Fibroblast of lung (primary cell): ENCODE measurements at places on chromosomes 1 and 21.

DNA sequence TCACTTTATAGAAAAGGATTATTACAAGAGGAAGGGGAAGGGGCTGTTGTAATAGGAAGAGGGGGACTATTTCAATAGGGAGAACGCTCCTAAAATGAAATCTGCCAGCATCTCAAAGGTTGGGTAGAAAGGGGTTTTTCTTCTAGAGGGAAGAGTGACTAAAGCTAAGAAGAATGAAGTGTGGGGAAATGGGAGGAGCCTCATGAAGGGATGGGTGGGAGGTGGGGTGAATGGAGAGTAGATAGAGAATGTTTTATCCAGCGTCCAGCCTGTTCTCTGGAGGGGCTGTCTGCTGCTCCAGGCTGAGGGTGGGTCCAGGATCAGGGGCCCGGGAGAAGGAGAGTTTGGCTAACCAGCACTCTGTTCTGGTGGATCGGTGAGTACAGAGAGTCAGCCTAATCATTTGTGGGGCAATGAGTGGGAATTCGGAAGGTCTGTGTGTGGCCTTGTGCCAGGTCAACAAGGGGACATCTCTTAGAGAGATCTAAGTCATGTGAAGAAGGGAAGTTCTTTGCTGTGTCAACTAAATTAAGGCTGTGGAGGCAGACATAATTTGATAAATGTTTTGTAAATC lies 25.2 kb downstream of the VN1R5 start:
- DNase-seq, result peak; percentile 24
- H3K27ac ChIP-seq, result no peak overlapping the region
- no peaks in the 10 kb centered on the region for H3K4me1 ChIP-seq
- H3K27me3 ChIP-seq, result no peaks in the 10 kb centered on the region

DNA sequence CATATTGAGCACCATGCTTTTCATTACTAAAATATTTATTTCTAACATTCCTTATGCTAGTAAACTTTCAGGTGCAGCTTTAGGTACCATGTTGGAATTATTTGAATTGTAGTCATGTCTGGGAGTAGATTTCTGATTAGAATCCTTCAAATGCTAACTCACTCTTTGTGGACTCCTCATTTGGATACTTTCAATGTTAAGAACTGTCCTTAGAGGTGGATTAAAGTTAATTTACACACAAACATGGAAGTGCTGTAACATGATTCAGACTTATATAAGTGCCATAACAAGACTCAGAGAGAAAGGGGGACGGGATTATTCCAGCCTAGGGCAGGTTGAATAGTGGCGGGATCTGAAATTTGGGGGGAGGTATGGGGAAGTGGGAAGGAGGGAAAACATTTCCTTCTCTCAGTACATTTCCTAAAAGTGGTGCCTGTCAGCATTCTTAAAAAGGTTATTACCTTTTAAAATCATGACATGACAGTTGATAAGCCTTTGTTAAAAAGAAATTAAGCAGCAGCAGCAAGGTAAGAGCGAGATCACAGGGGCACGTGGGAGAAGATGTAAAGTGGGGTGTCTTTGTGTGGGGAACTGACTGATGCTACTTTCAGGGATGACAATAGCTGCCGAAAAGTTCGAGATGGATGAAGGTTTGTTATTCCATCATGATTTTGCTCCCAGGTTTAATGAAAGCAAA lies 44.4 kb downstream of the HHAT start:
- no peak overlapping the region for H3K4me3 ChIP-seq
- H3K4me1 ChIP-seq, result peaks cover 11% of the 10 kb centered on the region
- no peak overlapping the region for H3K27ac ChIP-seq
- H3K36me3 ChIP-seq, result no peaks in the 10 kb centered on the region
- DNase-seq, result no peak
- no peaks in the 10 kb centered on the region for H3K27me3 ChIP-seq

GRCh38 chr1:177786176-177786745 lies 183.6 kb downstream of the SEC16B start:
- H3K4me1 ChIP-seq, result no peaks in the 10 kb centered on the region
- DNase-seq, result peak; percentile 28
- H3K4me3 ChIP-seq, result no peak overlapping the region
- H3K27me3 ChIP-seq, result peaks cover 4% of the 10 kb centered on the region

DNA sequence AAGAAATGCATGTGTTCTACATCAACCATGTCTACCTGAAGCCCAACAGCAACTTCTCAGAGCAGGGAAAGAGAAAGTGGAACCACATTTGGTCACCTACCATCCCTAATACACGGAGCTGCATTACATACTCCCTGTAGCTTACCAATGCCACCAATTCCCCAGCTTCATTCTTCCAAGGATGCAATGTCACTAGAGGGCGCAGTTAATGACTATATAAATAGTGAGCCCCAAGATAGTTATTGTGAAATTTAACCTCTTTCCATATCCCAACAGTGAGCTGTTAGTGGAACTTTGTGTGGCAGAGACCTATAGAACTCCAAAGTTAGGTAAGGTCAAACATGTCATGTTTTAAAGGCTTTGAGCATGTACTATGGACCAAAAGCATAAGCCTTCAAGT lies 618.3 kb downstream of the SMYD3 start:
- H3K4me1 ChIP-seq, result no peaks in the 10 kb centered on the region
- no peaks in the 10 kb centered on the region for H3K36me3 ChIP-seq
- no peaks in the 10 kb centered on the region for H3K27me3 ChIP-seq
- DNase-seq, result peak; percentile 66
- no peak overlapping the region for H3K4me3 ChIP-seq

DNA sequence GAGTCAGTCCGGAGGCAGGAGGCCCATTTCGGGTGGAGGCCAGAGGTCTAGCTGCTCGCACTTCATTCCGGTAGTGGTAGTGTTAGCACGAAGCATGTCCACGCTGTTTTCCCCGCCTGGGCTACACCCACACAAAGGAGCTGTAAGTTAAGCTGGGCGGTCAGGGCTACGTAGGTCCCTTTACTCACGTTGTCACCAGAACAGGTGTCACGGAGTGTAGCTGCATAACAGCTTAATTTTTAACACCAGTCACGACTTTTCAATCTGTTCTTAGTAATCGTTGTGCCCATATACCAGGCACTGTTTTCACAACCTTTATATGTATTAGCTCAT lies 15.6 kb downstream of the HLX start:
- H3K4me1 ChIP-seq, result no peaks in the 10 kb centered on the region
- no peaks in the 10 kb centered on the region for H3K36me3 ChIP-seq
- DNase-seq, result no peak
- H3K4me3 ChIP-seq, result no peak overlapping the region
- H3K27me3 ChIP-seq, result no peaks in the 10 kb centered on the region
- H3K27ac ChIP-seq, result no peak overlapping the region

DNA sequence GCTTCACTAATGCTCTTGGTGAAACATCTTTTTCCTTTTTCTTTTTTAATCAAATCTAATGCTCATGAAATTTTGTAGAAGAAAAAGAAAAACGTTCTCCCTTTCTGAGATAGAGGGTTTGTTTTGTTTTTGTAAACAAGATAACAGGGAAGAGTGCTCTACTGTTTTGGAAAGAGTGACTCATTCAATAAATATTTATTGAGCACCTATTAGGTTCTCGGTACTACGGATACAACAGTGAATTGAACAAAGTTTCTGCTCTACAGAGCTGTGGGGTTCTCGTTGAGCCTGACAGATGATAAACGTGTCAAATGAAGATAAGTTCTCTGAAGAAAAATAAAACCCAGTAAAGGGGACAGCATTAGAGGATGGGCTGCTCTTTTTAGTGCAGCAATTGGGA lies 7.0 kb downstream of the PGM1 start:
- H3K4me1 ChIP-seq, result no peaks in the 10 kb centered on the region
- H3K27ac ChIP-seq, result no peak overlapping the region
- DNase-seq, result no peak
- H3K4me3 ChIP-seq, result no peak overlapping the region

DNA sequence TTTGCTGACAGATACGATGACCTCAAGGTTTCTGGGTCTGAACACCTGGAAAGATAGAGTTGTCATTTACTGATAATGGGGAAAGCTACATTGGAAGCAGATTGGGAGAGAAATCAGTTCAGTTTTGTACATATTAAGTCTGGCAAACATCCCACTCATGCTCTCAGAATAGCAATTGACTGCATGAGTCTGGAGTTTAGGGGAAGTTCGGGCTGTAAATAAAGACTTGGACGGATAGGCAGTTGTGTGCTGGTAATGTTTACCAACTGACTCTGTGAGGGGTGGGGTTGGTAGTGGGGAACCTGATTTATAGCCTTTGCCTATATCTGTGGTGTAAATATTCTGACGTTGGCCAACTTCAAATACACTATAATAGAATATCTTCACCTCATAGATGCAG lies 4.0 kb downstream of the H6PD start:
- peak; percentile 29 for DNase-seq
- H3K27me3 ChIP-seq, result no peaks in the 10 kb centered on the region
- H3K4me3 ChIP-seq, result no peak overlapping the region

DNA sequence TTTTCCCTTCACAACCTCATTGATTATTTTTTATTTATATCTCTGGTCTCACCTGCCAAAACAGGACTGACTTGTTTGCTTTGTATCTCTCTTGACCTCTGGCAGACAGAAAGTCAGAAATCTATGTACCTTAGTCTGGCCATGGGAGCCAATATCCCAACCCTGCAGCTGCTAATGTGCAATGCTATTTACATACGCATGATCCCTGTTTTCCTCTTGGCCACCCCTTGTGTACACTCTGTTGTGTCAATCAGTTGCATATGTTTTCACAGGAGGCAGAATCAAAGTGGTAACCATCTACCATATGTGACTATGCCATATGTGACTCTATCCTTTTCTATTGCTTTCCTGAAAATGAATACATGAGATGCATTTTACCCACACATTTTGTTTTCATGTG lies 688.8 kb downstream of the PLA2G4A start:
- H3K36me3 ChIP-seq, result no peaks in the 10 kb centered on the region
- H3K27me3 ChIP-seq, result no peaks in the 10 kb centered on the region
- H3K4me3 ChIP-seq, result no peak overlapping the region
- no peak for DNase-seq

DNA sequence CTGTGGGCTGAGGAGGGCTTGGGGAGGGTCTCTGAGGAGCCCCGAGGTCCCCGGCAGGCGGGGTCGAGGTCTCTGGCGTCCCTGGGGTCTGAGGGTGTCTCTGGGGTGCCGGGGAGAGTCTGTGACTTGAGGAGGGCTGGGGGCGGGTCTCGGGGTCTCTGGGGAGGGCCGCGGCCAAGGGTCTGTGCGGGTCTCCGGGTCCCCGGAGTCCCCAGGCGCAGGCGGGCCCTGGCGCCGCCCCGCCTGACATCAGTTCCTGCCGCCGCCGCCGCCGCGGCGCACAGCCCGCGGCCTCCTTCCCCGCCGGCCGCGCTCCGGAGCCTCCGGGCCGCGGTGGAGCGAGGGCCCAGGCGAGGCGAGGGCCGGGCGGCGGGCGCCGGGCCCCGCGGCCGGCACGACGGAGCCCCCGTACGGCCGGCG lies at the start of gene PLEKHM2:
Gene PLEKHM2, plus strand, starts transcription at position 279 of the 420 bp plus-strand sequence. CDS start 239 bp downstream, outside the sequence.
- peak within 1 kb of the TSS; percentile 96 for H3K27ac ChIP-seq
- peak within 1 kb of the TSS; percentile 94 for H3K4me3 ChIP-seq
- H3K36me3 ChIP-seq, result no peaks in the 10 kb centered on the region
- DNase-seq, result peak; percentile 40
- no peaks in the 10 kb centered on the region for H3K27me3 ChIP-seq

DNA sequence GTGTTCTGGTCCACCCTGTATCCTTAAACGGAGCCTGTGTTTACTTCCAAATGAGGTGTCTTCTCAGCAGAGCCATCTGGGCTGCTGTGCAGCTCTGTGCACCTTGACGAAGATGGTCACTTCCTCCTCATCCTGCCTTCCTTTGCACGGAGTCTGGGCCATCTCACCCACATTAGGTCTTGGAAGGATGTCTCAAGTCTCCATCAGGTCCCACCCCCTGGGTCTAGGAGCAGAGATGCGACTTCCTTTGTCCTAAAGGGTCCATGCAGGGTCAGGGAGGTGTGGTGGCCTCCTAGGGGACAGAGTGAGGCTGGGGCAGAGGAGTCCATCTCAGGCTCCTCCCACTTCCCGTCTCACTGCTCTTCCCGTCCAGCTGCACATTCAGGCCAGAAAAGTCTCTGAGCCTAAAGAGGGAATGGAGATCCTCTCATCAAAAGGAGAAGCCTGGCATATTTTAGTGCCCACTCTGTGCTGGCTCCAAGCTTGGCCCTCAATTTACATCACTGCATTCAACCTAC lies 209.2 kb downstream of the MATN1 start:
- no peak overlapping the region for H3K4me3 ChIP-seq
- H3K36me3 ChIP-seq, result no peaks in the 10 kb centered on the region
- no peak for DNase-seq
- no peak overlapping the region for H3K27ac ChIP-seq
- H3K27me3 ChIP-seq, result no peaks in the 10 kb centered on the region
- no peaks in the 10 kb centered on the region for H3K4me1 ChIP-seq

GRCh38 chr1:96492236-96492635 lies 229.3 kb upstream of the PTBP2 start:
- no peaks in the 10 kb centered on the region for H3K4me1 ChIP-seq
- no peak overlapping the region for H3K4me3 ChIP-seq
- no peak overlapping the region for H3K27ac ChIP-seq
- H3K27me3 ChIP-seq, result no peaks in the 10 kb centered on the region

DNA sequence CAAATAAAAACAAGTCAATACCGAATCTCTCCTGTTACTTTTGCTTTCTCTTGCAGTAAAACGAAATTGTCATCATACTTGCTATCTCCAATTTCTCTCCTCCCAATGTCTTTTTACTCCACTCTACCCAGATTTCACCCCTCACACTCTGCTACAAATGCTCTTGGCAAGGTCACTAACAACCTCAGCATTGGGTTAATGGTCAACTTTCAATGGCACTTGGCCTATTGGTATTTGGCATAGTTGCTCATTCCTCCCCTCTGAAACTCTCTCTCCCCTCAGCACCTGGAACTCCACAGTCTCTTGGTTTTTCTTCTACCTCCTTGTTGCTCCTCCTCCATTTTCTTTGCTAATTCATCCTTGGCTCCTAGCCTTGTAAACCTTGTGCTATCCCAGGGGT lies 367.3 kb downstream of the PTPRU start:
- H3K27ac ChIP-seq, result no peak overlapping the region
- H3K27me3 ChIP-seq, result no peaks in the 10 kb centered on the region
- H3K36me3 ChIP-seq, result no peaks in the 10 kb centered on the region
- no peaks in the 10 kb centered on the region for H3K4me1 ChIP-seq
